ENCODE measurements at places on chromosomes 2 and 18.

DNA sequence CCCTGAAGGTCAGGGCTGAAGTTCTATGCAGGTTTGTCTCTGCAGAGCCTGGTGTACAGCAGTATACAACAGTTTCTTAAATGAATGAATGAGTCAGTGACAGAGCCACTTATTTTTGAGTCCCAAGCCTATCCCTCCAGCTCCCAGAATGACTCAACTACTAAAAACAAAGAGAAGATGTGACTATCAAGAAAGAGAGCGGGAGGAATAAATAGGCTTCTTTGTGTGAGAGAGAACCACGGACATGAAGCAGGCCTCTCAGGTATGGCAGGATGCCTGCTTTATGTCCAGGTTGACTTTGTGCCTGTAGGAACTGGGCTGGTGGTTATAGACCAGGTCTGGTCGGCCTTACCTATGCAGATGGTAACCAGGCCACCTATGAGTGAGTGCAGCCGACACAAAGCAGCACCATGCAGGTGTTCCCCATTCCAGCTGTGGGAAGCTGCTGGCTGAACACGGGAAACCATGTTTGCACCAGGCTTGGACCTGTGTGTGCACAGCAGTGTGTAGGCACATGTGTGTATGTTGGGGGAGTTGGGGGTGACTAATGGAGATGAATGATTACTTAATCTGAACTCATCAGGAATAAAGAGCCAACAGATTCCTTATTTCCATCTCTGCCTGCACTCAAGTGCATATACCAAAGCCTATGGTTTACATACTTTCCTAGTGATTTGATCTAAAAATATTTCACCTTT, 171.0 kb downstream of the OSR1 start:
- DNase-seq = peak; percentile 72

DNA sequence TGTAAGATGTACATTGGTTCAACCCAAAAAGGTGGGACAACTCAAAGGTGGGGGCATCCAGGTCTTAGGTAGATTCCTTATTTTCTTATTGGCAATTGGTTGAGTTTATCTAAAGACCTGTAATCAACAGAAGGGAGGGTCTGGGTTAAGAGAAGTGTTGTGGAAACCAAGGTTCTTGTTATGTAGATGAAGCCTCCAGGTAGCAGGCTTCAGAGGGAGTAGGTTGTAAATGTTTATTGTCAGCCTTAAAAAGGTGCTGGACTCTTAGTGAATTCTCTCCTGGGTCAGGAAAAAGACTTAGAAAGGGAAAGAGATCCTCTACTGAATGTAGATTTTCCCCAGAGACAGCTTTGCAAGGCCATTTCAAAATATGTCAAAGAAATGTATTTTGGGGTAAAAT, 125.3 kb upstream of the NDUFV2 start:
- DNase-seq = no peak

GRCh38 chr2:235201756-235202155, 249.9 kb downstream of the SH3BP4 start:
- no peak for DNase-seq

DNA sequence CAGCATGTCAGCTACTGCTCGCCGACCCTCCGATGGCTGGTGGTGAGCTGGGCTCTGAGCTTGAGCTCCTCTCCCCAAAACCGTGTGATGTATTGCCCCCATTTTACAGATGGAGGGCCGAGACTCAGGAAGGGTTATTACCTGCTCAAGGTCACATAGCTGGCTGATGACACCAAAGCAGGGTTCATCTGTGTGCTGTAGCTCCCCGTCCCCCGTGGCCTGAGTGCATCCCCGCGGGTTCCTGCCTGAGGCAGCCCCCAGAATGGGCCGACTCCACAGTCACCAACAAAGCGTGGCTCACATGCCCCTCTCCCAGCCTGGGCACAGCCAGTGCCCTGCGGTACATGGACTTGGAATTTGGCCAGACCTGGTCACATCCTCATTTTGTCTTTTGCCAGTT, 198.6 kb downstream of the TFCP2L1 start:
- no peak for DNase-seq

GRCh38 chr2:183123117-183123958, 905 bp upstream of the NUP35 start:
- peak; percentile 11 for DNase-seq

GRCh38 chr18:29841631-29842030, 1200.9 kb downstream of the DSC3 start:
- no peak for DNase-seq

DNA sequence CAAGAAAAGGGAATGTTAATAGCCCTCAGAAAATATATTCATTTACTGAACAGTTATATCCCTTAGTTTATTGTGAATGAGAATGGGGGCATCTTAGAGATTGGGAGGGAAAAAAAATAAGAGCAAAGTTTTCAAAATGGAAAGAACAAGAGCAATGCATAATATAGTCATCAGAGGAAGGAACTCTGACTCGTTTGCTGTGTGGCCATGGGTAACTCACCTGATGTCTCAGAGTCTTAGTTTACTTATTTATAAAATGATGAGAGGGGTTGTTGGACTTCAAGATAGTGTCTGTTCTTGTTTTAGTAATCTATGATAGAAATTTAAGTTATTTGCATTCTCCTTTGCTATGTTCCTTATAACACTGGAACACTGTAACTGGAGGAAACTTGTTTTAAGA, 70.7 kb downstream of the EML4 start:
- no peak for DNase-seq

DNA sequence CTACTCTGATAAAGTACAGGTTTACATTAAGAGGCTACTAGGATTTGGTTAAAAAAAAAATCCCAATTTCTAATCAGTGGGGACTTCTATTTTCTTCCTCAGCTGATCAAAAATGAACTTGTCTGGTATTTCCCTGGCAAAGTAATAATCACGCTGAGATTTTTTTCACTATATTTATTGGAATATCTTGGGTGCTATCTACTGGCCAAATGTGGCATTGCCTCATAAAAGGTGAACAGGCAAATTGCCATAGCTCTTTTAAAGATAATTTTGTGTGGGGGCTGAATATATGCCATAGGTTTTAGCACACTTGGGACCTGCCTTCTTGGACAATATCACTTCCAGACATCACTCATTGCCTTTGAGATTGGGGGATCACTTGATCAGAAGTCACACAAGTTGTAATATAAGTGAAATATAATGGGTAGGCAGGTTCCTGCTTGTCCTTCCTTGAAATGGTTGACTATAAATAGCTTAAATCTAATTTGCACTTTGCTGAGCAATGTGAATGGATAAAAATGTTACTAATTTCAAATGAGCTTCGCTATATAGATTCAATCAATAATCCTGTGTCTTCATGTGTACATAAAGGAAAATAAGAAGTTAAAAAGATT, 7.0 kb upstream of the NXPH2 start:
- peak; percentile 20 for DNase-seq

DNA sequence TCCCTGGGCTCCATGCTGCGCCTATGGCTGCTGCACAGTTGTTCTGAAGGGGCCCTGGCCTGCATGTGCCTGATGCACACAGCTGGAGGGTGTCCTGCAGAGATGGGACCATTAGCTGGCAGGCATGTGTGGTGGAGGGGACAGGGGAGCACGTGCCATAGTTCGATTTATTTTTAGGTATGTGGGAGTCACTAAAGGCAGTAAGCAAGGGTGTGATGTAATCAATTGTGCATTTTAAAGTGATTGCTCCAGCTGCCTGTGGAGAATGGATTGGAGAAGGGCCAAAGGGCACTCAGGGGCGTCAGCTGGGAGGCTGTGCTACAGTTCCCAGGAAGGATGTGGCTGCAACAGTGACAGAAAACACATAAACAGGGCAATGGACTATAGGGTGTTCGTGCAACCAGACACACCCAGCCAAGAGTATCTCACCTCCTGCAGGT, 205.1 kb downstream of the ARL4C start:
- peak; percentile 88 for DNase-seq

DNA sequence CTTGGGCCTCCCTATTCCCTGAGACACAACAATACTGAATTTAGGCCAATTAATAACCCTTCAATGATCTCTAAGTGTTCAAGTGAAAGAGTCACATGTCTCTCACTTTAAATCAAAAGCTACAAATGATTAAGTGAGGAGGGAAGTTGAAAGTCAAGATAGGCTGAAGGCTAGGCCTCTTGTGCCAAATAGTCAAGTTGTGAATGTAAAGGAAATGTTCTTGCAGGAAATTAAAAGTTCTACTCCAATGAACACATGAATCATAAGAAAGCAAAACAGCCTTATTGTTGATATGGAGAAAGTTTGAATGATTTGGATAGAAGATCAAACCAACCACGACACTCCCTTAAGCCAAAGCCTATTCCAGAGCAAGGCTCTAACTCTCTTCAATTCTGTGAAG, 286.9 kb downstream of the MEIS1 start:
- DNase-seq = no peak

GRCh38 chr2:235614176-235614860, 120.5 kb downstream of the AGAP1 start:
- DNase-seq = peak; percentile 45

GRCh38 chr2:159872353-159872752, 74.3 kb upstream of the CD302 start:
- no peak for DNase-seq

DNA sequence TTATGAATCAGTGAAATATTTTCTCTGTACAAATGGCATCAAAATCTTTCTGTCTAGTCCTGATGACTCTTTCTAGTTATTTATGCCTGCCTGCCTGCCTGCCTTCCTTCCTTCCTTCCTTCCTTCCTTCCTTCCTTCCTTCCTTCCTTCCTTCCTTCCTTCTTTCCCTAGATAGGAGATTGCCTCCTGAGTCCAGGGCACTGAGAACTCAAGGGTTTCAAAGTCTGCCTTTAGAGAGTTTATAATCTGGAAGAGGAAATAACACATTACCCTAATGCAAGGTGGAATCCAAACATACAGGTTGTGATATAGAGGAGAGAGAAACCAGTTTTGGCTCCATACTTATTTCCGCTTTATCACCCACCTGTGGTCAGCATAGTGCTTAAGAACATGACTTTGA, 98.1 kb upstream of the SERPINE2 start:
- DNase-seq = no peak

DNA sequence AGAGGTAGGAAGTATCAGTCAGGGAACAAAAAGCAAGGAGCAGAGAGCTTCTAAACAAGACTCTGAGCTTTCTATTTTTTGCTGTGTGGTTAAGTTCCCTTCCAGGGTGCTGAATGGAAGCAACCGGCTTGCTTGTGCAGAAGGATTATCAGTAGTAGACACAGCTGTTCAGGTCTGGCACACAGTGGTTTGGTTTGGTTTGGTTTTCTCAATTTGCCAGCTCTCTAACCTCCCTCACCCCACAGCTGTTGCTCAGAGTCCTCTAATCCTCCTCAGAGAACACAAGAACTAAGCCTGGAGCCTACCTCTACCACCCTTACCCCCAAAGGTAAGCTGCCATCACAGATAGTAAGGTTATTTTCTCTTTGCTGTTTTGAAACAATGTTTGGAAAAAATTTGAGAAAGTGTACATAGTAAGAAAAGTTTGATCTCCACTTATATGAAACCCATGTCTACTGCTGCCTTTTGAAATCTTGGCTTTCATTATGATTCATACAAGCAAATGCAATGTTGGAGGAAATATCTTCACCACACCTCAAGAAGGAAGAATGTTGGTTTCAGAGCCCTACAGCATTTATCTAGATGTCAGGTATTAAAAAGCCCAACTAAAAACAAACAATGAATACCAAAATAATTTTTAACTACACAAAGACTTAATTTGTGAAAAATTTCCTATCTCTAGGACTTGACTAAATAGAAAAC, 255.3 kb downstream of the NR4A2 start:
- DNase-seq = no peak

DNA sequence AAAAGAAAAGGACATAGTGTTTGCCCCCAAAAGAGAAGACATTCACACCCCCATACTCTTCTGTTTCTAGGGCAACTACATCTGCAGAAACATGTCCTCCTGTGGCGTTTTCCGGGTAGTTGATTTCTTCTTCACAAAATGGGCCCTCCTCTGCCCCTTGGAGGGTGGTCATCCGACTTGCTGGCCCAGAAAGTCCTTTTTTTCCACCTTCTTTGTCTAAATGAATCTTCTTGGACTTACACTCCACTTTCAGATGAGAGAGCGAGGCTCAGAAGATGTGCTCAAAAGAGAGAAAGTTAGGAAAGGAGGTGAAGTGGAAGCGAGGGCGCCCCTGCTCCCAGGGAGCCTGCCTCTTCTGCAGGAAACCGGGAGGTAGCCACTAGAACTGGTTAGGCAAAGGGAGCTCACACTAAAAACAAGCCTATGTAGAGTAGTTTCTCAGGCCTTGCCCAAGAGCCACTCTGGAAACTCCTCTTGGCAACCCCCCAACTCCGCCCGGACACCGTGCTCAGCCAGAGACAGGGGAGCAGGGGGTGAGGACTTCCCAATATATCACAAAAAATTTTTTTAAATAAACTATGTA, 10.2 kb upstream of the SIX3 start:
- no peak for DNase-seq

GRCh38 chr2:222448748-222449181, 24.4 kb downstream of the SGPP2 start:
- DNase-seq = peak; percentile 70

GRCh38 chr18:62389761-62390481, 64.8 kb downstream of the TNFRSF11A start:
- no peak for DNase-seq

DNA sequence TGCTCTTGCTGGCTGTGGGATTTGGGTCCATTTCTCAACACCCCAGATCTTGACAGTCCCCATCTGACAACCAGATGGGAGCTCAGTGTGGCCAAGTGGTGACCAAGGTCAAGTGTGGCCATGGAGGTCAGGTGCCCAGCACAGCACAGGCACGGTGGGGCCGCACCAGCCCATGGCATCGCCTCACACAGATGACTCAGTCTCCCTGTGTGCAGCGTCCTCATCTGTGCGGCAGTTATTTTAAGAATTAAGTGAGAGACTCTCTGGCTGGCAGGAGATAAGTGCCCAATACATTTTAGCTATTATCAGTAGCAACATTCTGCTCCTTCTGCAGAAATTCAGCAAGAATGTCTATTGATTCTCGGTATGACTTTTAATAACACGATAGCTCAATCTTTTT, 167.2 kb downstream of the DDX1 start:
- no peak for DNase-seq

DNA sequence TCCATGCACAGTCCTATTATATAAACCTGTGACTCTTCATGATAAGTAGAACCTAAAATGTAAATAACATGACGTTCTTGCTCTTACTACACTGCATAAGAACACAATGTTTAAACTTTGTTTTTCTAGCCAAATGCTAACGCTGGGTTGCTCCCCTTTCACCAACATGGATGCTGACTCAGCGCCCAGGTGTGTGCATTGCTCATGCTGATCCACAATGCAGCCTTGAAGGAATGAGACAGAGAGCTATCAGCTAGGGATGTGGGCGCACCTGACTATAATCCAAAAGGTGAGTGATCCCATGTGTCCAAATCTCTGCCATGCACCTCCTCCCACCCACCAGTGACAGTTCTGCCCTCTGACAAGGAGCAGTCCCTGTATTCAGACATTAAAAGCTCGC, 235.0 kb downstream of the IRS1 start:
- DNase-seq = no peak

GRCh38 chr18:60649842-60650536, 277.4 kb upstream of the MC4R start:
- no peak for DNase-seq

Measured in foreskin fibroblast (primary cell).